Stimulated activated CD4-positive, alpha-beta T cell treated with anti-CD3 and anti-CD28 coated beads, Interleukin-4, amount 100 ng/mL, for 1 hour (primary cell): ENCODE measurements at places on chromosomes 6 and 20.

DNA sequence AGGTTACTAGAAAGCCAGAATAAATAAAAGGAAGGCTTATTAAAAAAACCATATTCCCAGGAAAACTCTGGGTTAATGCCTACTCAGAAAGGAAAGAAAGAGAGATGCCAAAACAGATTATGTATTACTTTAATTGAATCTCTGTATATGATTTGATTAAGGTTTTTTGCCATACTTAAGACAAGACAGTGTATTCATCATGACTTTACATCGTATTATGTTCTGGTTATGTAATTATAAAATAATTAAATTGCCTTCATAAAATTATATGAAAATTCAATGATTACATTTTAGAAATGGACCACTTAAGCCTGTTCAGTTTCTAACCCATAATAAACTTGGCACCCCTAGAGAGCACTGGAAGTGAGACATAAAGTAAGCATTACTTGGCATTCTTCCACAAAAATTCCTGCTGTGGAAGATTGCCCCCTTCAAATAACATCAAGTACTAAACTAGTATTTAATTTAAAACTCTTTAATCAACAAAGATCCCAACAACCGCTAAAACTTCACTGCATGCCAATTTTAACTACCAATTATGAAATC lies 20.8 kb upstream of the IBTK start:
- DNase-seq, result no peak

- no peak for DNase-seq
Observed at GRCh38 chr6:47239546-47239945, 70.2 kb downstream of the TNFRSF21 start.

DNA sequence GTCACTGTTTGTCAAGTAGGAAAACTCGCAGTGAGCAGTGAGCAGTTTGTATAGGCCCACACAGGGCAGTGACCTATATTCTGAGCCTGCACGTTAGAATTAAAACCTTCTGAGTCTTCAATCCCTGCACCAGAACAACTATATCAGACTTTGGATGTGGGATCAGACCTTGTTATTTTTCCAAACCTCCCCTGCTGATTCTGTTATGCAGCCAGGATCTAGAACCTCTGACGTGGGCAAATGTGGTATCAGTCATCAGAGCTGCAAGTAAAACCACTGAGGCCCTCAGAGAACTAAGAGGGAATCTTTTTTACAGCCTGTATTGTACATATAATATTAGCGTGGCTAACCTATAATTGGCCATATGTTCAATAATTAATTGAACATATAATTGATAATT lies 32.0 kb upstream of the AKAP7 start:
- DNase-seq, result no peak

- no peak for DNase-seq
Observed at GRCh38 chr6:144327081-144327480, 41.9 kb downstream of the UTRN start.

DNA sequence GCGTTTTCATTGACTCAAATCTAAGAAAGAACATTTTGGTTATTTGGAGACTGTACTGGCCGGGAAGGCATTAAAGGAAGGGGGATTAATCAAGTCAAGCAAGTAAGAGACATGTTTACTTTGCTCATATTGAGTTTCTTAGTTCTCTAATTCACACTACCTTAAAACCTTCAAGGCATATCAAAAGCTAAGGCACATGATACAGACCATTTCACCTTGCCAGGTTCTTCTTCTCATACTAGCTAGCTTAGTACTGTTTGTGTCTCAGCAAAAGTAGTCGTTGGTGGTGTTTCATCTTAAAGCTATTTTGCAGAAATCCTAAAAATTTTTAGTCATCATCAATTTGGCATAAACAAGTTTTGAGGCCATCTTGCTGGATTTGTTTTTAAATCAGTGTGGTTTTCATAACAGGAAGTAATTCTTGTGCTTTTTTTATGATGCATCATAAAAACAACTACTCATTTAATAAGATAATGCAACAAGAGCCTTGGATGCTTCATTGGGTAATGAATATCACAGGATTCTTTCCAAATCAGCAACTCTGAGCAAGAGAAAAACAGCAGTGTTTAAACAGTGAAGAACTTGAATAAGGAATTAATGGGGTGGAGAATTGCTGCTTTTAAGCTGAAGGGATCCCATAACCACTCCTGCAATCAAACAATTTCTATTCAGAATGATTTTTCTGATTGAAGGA lies 425.3 kb downstream of the EPM2A start:
- no peak for DNase-seq

DNA sequence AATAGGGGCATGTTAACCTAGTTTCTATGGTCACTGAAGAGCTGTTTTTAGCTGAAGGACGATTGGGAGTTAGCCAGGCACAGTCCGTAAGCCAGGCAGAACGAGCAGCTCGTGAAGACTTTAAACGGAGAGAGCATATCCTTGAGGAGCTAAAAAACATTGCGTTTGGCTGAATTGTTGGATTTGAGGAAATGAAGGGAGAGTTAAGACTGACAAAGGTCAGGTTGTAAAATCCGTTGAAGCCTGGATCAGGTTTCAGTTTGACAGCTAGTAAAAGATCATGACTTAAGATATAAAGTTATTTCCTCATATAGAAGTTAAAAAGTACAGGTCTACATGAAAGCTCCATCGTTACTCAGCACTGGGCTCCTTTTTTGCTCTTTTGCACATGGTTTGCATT lies 2.8 kb downstream of the DBNDD2 start:
- DNase-seq, result no peak

DNA sequence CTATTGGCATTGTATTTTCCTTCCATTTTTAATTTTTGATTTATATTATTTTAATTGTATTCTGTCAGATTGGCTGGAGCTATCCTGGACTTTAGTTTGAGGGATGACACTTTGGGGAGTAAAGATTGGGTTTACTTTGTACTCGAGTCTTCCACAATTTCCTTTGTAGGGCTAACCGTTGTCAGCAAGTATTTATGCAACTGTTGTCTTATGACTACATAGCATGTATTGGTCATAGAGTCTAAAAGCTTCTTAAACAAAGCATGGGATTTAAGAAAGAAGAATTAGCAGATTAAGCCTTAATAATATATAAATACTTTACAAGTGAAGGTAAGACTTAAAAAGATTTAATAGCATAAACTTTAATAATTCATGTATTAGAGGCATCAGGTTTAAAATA lies 19.6 kb downstream of the FARS2 start:
- DNase-seq, result no peak

DNA sequence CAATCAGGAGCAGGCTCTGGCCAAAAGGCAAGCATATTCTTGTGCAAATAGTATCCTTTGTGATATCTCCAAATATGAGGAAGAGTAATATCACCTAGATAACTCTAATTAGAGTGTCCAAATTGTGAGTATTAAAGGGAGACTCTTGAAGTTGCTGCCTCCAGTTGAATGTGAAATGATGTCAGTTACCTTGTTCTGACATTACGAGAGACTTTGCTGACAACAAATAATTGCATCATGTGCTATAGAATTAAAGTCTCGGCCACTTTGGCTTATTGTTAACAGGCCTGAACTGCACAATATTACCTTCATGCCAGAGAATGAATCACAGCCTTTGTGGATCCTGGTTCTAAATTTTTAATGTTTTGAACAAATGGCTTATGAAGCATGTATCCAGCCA lies 106.5 kb downstream of the AIG1 start:
- no peak for DNase-seq

- no peak for DNase-seq
Observed at GRCh38 chr6:145688493-145688905, 46.8 kb downstream of the EPM2A start.

DNA sequence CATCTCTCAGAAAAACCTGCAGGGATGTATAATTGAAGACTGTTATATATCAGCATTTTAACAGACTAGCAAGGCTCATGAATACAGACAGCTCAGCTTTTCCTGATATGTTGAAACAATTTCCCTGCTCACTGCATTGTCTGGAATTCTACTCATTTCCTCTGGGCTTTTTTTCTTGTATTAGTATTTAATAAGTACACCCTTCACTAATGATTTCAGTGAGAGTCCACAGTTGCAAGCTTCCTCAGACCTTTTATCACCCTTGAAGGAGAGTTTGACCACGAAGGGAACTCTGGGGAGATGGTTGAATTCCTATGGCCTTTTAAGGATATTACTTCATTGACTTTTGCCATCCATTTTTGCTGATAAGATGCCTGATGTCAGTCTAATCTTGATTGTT lies 248.7 kb downstream of the ADGB start:
- DNase-seq, result no peak

DNA sequence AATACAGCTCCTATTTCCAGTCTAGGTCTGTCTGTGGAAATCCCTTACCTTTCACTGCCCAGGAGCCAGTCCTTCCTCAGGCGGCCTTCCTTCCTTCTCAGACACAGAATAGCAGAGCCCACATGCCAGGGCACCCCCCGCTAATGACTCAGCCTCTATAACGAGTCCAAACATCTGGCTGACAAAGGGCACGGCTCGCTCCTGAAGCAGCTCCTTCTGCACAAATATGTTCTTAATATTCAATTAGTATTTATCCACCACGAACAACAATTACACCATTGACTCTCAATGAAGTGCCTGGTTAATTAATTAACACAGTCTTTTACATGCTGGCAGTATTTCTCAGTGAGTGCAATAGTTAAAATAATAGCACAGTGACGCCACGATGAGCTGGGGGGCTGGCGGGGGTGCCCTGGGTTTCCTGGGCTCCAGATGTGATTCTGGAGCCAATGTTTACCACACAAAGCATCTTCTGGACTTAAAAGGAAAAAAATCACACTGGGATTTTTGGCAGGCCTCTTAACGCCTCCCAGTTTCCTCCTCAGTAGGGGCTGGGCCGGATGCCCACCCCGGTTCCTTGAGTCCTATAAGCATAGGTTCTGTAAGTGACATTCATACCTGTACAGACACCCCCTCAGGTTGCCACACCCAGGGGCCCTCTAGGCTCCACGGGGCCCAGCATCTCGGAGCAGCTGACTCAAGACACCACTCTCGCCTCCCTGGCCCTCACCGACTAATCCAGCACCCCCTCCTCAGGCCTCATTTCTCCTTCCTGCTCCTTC lies 158.6 kb upstream of the MLN start:
- no peak for DNase-seq

- DNase-seq, result no peak
Observed at GRCh38 chr20:25000268-25000801, 7.8 kb upstream of the APMAP start.

GRCh38 chr6:2976571-2977085 lies 5.3 kb upstream of the SERPINB6 start:
- DNase-seq, result no peak

DNA sequence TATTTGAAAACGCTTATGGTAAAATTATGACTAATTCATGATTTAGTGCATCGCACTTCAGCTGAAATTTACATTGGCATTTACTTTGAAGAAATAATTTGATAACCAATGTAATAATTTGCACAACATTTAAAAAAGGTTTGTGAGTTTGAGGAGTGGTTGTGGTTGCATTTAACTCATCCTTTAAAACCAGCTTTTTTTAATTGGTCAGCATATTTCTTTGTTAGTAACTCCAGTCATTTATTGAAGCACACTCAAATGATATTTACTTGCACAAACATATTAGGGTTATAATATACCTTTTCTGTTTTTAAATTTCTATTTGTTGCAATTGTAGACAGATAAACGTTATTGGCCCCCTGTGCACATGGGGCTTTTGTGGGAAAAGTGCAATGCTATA lies 78.1 kb upstream of the AHI1 start:
- no peak for DNase-seq

DNA sequence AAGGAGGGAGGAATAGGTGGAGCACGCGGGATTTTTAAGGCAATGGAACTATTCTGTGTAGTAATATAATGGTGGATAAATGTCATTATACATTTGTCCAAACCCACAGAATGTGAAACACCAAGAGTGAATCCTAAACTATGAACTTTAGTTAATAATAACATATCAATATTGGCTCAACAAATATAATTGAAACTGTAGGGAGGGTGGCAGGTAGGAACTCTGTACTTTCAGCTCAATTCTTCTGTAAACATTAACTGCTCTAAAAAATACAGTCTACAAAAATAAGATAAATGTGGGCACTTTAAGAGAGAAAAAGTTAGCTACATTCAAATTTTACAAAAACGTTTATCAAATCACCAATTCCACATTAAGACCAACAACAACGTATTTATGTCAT lies 136.7 kb upstream of the RUNX2 start:
- DNase-seq, result no peak

- no peak for DNase-seq
Observed at GRCh38 chr6:24867104-24867703, 68.5 kb upstream of the ARMH2 start.

GRCh38 chr6:163627274-163628062 lies 212.9 kb downstream of the QKI start:
- DNase-seq, result no peak

DNA sequence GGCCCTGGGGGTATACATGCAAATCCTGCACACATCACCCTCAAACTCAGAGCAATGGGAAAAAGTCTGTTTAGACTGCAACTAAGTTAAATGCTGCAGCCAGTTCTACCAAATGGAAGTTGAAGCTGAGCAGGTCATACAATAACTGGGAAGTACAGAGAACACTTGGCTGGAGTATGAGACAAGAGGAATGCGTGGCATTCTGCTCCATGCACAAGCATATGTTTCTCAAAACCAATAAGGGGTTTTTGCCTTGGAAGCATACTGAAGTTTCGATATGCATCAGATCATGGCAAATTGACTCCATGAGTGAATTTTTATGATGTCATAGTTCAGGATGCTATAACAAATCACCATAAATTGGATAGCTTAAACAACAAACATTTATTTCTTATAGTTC lies 193.8 kb downstream of the COL12A1 start:
- DNase-seq, result no peak

GRCh38 chr6:104460738-104461483 lies 398.8 kb downstream of the HACE1 start:
- no peak for DNase-seq

- DNase-seq, result no peak
Observed at GRCh38 chr20:6679086-6679485, 88.4 kb upstream of the BMP2 start.

GRCh38 chr6:144162977-144163376 lies 12.7 kb downstream of the STX11 start:
- DNase-seq, result no peak

DNA sequence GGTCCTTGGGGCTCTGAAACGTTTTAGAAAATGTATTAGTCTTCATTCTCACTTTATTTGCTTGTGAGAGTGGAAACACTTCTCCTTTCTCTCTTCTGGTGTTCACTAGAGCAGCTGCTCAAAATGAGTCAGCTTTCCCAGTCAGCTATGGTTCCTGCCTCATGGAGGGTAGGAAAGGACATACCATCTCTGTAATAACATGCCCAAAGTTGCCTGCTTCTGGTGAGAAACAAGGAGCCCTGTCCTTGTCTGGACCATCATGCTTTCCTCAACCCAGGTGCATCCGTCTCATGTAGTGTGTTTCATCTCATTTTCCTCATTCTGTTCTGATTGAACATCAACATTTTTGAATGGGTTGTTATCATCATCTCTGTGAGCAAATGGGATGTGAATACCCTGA lies 17.1 kb upstream of the TINAG start:
- no peak for DNase-seq
